Activated T-helper 2 cell treated with anti-CD3 and anti-CD28 coated beads, Interferon-gamma antibody, Interleukin-2, Interleukin-4, amounts not matched to agents 10 μg/mL and 5 μg/mL and 100 μg/mL, durations not matched to agents 14 hours and 24 hours and 36 hours (primary cell): ENCODE measurements at places on chromosomes 16 and 17.
A peak's percentile ranks its signal among the peaks of the same experiment; 100 is the strongest.

DNA sequence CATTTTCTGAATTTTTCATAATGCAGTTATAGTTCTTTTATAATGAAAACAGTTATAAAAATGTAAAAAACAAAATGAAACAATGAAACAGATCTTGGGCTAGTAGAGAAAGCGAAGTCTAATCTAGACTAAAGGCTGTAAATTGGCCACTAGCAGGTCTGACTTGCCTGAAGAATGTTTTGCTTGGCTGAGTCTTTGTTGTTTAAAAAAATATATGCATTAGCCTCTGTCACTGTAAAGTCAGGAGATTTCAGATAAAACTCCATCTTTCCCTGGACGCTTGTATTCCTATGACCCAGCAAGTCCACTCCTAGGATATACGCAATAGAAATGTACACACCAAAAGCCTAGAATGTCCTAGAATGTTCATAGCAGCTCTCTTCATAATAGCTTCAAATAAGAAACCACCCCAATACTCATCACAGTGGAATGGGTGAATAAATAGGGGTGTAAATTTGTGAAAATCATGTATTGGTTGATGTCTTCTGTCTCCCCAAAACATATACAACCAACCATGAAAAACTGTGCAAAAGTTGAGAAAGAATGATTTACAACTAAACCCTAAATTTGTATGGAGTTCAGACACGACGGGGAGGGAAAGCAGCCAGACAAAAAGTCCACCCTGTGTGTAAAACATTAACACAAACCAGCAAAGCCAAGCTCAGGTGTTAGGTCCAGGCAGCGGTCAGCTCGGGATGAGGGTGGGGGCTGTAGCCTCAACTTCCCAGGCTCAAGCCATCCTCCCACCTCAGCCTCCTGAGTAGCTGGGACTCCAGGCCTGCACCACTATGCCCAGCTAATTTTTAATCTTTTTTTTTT lies 37.7 kb upstream of the MEAK7 start:
- DNase-seq: no peak

GRCh38 chr17:75326226-75326848 lies 37.1 kb upstream of the SLC25A19 start:
- no peak for DNase-seq

GRCh38 chr17:69401251-69401650 lies 13.2 kb upstream of the MAP2K6 start:
- no peak for DNase-seq

DNA sequence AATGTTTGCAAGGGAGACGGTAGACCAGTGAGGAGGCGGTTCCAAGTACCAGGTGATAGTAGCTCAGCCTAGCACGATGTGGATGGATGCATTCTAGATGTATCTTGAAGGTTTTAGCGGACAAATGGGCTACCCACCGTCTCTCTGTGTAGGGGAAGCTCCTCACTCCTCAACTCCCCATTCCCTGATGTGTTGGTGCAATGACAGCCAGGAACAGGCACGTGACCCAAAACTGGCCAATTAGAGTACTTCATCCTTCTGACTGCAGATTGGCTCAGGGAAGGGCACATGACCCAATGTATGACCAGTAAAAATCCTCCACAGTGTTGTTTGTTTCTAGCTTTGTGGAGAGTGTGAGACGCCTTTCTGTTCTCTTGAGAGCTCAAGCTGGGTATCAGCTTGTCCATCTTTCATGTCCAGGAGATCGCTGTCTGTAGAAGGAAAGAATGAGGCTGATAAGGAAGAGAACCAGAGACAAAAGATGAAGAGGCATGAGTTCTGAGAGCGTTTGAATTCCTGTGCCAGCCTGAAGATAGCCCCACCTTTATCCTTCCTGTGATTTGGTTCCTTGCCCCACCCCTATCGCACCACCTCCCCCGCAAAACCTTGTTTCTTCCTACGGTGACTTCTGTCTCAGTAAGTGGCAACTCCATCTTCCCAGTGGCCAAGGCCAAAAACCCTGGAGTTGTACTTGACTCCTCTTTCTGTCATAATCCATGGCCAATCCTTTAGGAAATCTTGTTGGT lies 2.3 kb upstream of the BORCS6 start:
- peak; percentile 72 for DNase-seq

- DNase-seq: no peak
Measured at GRCh38 chr17:58232707-58233156, 5.7 kb upstream of the LPO start.

GRCh38 chr16:51440131-51440889 lies 289.2 kb upstream of the SALL1 start:
- no peak for DNase-seq

DNA sequence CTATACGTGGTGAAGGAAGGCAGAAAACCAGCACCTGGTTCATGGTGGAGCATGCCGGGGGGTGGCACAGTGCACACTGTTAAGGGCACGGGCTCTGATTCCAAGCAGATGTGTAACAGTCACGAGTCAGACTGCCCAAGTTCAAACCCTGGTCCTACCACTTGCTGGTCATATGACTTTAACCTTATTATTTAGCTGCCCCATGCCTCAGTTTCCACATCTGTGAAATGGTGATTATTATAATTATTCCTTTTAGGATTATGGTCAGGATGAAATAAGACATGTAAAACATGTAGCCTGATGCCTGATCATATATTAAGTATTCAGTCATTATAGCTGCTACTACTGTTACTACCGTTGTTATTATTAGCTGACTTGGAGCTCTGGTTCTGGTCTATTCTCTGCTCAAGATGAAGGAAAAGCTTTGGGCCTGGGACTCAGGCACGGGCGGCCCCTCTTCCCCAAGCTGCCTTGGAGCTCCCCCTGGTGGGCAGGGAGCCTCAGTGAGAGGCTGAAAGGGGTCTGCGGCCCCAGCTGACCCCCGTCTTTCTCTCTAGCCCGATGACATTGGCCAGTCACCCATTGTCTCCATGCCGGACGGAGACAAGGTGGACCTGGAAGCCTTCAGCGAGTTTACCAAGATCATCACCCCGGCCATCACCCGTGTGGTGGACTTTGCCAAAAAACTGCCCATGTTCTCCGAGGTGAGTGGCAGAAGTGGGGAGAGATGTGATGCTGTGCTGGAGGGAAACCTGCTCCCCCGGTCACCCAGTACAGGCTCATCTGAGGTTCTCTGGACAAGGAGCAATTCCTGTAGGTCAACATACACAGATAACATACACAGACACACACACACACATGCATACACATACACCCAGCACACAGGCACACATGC lies 14.0 kb downstream of the NR1D1 start:
- no peak for DNase-seq

DNA sequence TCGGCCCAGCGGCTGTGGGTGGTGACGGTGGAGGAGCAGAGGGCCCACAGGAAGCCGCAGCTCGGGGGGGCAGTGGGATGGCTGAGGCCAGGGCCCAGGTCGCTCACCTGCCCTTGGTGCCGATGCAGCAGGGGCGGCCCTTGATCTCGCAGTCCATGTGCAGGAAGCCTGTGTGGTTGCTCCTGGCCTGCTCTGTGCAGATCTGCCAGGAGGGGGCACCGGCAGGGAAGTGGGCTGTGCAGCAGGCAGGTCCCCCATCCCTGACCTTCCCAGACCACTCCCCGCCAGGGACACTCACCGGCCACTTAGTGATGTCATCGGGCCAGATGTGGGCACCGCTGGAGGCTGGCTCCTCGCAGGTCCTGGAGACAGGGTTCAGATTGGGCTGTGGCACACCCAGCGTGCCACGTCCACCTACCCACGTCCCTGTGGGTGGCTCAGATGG lies 6.2 kb downstream of the AANAT start:
- DNase-seq: no peak

DNA sequence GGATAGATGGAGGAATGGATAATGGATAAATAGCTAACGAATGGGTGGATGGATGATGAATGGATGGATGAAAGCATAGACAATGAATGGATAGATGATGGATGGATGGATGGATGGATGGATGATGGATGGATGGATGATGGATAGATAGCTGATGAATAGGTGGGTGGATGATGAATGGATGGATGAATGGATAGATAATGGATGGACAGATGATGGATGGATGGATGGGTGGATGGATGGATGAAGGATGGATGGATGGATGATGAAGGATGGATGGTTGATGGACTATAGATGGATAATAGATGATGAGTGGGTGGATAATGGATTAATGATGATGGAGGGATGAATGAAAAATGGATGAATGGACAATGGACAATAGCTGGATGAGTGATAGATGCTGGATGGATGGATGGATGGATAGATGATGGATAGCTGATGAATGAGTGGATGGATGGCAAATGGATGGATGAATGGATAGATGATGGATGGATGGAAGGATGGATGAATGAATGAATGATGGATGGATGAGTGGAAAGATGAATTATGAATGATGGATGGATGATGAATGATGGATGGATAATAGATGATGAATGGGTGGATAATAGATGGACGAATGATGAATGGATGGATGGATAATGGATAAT lies 239.8 kb downstream of the KATNIP start:
- no peak for DNase-seq

- no peak for DNase-seq
Measured at GRCh38 chr17:19292377-19292711, 55.2 kb downstream of the EPN2 start.

DNA sequence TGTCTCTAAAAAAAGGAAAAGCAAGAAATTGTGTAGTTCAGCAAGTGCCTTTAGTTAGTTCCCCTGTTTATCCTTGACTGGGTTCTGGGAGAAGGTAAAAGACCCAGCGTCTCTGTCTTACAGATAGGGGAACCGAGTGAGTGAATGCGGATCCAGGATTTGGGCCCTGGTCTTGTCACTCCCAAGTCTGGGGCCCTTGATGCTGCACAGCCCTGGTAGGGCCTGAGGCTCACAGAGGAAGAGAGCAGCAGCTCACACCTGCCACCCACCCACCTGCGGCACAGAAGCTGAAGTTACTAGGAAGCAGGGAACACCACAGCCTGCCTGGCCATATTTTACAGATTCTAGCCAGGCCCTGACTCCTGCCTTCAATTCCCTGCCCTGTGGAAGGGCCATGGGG lies 22.2 kb downstream of the LASP1 start:
- DNase-seq: no peak

- DNase-seq: no peak
Measured at GRCh38 chr16:9053006-9053601, 38.3 kb upstream of the HAPSTR1 start.

- DNase-seq: peak; percentile 75
Measured at GRCh38 chr17:79997011-79997660, 38.5 kb downstream of the TBC1D16 start.

DNA sequence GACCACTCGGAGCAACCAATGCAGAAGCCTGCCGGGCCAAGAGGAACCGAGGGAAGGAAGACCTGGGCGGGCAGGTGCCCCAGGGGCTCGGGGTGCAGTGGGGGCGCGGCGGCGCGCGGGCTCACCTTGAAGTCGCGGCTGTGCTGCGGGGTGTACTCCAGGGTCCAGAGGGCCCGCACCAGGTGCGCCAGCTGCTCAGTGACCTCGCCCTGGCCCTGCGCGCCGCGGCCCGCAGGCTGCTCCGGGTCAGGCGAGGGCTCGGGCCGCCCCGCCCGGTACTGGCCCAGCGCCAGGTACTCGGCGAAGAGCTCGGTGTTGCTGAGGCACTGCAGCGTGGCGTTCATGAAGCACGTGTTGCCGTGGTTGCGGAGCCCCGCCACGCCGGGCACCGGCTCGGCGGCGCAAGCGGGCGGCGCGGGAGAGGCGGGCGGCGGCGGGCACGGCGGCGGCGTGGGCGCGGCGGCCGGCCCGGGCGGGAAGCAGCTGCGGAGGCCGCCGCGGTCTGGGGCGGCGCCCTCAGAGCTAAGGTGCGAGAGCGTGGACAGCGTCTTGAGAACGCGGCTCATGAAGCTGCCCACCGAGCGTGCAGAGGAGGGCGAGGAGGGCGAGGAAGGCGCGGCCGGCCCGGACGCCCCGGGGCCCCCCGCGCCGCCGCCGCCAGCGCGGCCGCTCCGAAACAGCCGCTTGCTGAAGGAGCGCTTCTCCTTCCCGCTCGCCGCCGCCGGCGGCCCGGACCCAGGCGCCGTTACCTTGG lies 562 bp downstream of the USP31 start:
- peak; percentile 39 for DNase-seq

DNA sequence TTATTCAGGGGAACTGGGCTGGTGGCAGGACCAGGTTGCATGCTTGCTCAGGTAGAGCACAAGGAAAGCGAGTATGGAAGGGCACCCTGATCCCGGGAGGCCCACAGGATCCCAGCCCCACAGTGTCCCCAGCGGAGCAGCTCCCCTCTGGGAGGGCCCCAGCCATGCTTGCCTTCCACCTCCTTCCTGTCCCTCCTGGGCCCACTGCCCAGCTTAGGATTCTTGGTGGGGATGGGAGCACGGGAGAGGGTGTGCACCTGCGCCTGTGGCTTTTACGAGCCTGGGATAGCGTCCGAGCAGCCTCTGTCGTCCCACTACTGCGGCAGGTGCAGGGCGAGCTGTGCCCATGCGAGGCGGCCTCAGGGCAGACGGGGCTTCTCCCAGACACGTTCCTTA lies 114.5 kb downstream of the BANP start:
- no peak for DNase-seq

DNA sequence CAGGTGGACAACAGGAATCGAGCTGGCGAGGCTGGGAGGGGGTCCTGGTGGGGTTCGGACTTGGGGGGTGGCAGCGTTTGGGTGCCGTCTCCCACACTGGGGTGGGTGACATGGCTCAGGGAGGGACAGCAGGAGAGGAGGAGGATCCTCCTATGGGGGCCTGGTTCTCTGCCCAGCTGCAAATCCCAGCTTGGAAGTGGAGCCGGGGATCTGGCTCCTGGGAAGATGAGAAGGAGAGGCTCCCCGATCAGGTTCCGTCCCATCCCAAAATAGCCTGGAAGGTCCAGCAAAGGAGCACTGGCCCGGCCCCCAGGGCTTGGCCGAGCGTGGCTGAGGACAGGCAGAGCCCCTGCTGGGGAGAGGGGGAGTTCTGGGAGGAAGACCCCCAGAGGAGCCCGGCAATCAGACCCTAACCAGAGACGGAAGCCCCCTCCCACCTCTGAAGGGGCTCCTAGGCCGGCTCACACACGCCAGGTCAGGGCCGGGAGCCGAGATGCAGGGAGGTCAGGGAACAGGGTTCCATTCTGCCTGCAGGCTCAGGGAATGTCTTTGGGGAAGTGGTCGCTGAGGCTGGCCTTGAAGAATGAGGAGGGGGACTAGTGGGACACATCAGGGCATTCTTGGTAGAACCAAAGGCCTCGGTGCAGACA lies 143.7 kb downstream of the ENGASE start:
- DNase-seq: no peak

- no peak for DNase-seq
Measured at GRCh38 chr17:59186850-59187249, 23.0 kb upstream of the SMG8 start.

GRCh38 chr17:1779571-1780131 lies 17.8 kb downstream of the SERPINF1 start:
- DNase-seq: no peak

- no peak for DNase-seq
Measured at GRCh38 chr17:39738983-39739884, 1.5 kb downstream of the GRB7 start.

GRCh38 chr16:73252446-73252845 lies 204.5 kb upstream of the ZFHX3 start:
- no peak for DNase-seq
